Sciatic nerve (tissue), 2 donors: ENCODE measurements at places on chromosomes 13 and 19. TPM values are rescaled to one million over a fixed set of nuclear protein-coding genes. Genes with fewer than 3 reads are reported as not detected.
A peak's percentile ranks its signal among the peaks of the same experiment; 100 is the strongest.

GRCh38 chr13:76634431-76635191, 251.6 kb downstream of the KCTD12 start:
- DNase-seq, result no peak

Gene ACP7
- total RNA-seq, result 1.6 TPM

Gene MIDN
- 117 TPM for total RNA-seq

DNA sequence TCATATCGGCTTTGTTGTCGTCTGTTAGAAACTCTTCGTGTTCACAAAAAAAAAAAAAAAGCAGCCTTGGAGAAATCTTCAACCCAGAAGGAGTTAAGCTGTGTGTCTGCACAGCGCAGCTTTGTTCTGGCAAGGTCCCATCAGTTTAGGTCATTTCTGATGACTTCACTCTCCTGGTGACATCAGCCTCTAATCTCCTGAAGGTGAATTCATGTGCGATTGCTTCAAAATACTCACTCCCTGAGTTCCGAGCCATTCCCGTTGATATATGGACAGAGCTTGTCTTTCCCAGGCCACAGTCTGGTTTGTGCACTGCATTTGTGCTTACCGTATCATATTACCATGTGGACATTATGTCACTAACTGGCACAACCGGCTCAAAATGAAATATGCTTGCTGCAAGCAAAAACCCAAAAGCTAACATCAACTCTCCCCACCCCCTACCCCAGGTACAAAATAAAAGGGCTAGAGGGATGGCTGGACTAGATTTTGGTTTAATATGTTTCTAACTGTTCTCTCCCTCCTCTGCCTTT, 342.4 kb downstream of the KCNRG start:
- no peak for DNase-seq

Gene ELSPBP1
- total RNA-seq, result not detected

Gene MED29
- total RNA-seq, result 37.2 TPM

Gene PRTN3
- total RNA-seq, result 0.71 TPM

DNA sequence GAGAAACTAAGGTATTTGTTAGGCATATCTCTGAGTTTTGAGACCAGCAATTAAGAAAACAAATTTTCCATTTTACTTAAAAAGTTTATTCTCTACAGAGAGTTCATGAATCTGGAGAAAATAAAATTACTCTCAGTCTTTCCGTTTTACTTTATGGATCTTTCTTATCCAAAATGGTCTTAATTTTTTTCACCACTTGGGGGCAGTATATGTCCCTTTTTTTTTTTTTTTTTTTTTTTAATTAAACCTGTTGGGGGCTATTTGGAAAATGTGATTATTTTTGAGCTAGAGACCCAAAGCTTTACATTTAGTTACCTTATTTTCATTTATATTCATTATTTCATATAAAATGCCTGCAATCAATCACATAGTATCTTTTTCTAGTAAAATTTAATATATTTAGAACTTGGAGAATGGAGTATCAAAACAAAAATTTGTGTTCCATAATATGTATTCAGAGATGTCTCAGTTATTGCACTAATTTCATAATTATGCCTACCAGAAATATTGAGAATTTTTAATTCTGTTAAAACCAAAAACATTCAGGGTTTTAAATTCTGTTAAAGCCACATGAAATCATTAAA, 27.1 kb downstream of the PIBF1 start:
- no peak for DNase-seq

- no peak for DNase-seq
Observed at GRCh38 chr19:9641810-9642209, 20.8 kb upstream of the ZNF561 start.

Gene U2AF1L4
- 22.9 TPM for total RNA-seq

GRCh38 chr19:28405346-28405742, 807.6 kb downstream of the UQCRFS1 start:
- DNase-seq, result no peak

- DNase-seq, result no peak
Observed at GRCh38 chr19:38592940-38593339, 24.8 kb downstream of the MAP4K1 start.

DNA sequence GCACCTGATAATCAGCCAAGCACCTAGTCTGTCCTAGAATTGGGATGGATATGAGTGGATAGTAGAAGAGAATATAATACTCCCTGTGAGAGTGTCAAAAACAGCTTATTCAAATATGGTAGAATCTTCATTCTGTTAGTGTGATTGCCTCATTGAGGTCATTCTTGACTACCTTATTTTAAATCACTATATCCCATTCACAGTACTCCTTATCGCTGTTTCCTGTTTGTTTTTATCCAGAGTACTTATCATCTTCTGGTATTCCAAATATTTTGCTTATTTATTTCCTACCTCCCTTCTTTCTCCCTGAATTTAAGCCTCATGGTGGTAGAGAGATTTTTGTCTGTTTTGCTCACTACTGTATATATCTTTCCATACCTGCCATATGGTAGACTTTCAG, 9.9 kb downstream of the NDFIP2 start:
- DNase-seq, result no peak

Gene AZU1
- total RNA-seq, result 1.9 TPM

- no peak for DNase-seq
Observed at GRCh38 chr19:13117176-13117771, 734 bp upstream of the TRMT1 start.

GRCh38 chr13:72255908-72256307, 388.9 kb upstream of the DACH1 start:
- no peak for DNase-seq

- DNase-seq, result peak; percentile 92
Observed at GRCh38 chr19:18000915-18001776, 6.8 kb upstream of the ARRDC2 start.

Gene HOMER3
- total RNA-seq, result 23.1 TPM

- no peak for DNase-seq
Observed at GRCh38 chr19:46714444-46715106, 2.3 kb downstream of the PRKD2 start.

DNA sequence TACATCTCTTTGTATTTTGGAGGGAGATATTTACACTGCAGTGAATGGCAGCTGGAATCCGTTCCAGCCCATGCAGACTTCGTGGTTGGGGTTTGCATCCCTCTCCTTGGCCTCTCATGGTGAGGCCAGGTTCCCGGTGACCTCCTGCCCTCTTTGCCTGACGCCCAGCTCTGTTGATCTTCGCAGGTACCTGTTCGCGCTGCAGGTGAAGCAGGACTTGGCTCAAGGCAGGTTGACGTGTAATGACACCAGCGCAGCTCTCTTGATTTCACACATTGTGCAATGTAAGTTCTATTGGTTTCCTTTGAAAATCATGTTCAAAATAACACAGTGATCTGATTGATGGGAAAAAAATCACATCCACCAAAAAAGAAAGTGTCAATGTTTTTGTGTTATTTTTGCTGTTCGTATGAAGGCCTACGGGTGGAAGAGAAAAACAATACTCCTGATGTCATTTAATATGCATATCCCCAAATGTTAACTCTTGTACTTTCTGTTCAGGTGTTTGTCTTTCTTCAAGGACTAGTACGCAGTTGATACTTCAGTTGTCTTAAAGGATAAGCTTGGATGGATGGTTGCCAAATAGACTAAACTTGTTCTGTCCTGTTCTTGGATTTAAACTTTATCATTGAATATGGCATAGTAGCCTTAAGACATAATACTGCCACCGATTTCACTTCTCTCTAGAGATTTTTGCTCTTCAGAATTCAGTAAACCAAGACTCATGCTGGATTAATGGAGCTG, 199.1 kb downstream of the STK24 start:
- DNase-seq, result no peak

GRCh38 chr13:104198801-104199200, 1132.6 kb upstream of the SLC10A2 start:
- no peak for DNase-seq
